ENCODE measurements at places on chromosomes 11 and 22.
A peak's percentile ranks its signal among the peaks of the same experiment; 100 is the strongest.

- no peak for DNase-seq
Measured at GRCh38 chr11:59336931-59337330, 21.8 kb upstream of the OR5AN1 start.

DNA sequence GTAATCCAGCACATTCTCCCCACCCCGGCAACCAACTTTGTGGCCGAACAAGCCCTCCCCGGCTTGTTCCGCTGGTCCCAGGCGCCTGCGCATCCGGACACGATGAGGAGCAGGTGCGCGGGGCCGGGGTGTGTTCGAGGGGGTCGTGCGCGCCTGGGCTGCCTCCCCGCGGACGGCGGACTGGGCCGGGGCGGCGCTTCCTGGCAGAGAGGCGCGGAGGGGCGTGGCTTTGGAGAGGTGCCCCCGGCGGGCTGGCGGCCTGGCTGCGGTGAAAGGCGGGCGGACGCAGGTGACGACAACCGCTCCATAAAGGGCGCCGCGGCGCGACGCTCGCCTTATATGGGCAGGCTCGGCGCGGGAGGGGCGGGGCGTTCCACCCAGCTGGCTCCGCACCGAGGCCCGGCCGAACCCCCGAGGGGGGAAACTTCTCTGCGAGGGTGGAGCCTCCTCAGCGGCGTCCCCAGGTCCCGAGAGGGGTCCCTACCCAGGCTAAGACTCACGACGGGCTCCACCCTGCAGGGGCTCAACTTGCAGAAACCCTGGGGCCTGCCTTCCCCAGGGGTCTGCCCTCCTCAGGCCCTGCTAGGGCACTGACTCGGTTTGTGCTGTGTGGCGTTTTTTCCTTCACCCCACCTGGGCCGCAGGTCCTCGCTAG is 26.4 kb downstream of the TXN2 start:
- peak; percentile 81 for DNase-seq

DNA sequence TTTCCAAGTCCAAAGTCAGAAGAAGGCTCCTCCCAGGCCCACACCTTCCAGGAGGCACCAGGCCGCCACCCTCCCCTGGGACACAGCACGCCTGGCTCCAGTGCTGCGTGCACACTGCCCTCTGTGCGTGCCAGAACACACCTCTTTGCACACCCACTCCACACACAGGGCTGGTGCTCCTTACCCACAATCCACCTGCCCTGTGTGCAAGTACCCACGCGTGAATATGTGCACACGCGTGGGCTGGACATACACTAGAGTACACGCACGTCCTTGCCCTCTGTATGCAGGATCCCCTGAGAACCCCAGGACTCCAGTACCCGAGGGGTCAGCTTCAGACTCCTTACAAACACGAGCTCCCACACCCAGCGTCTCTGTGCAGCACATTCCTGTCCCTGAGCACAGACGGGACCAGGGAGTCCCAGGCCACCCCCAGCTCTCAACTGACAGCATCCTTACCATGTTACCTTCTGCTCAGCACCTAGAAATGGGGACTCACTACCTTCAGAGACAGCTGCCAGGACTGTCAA is 2.8 kb downstream of the DUSP8 start:
- peak; percentile 8 for DNase-seq

GRCh38 chr11:64558869-64559268 is 32.2 kb upstream of the SLC22A12 start:
- DNase-seq = no peak

DNA sequence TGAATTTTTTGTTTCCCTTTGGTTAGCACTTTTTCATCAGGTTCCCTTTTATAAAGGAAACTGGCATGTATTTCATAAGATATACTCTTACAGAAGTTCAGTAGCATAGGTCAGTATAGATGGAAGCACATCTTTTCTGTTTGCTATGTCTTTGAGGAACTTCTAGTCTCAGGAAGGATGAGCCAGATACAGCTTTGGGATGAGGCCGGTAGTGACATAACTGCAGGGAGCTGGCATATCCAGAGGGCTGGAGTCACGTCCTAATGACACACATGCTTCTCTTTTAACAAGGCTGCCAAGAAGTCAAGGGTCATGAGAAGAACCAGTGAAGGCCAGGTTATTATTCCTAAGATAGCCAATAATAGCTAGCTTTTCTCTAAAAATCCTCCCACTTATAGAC is 33.3 kb upstream of the ADSL start:
- DNase-seq = no peak

DNA sequence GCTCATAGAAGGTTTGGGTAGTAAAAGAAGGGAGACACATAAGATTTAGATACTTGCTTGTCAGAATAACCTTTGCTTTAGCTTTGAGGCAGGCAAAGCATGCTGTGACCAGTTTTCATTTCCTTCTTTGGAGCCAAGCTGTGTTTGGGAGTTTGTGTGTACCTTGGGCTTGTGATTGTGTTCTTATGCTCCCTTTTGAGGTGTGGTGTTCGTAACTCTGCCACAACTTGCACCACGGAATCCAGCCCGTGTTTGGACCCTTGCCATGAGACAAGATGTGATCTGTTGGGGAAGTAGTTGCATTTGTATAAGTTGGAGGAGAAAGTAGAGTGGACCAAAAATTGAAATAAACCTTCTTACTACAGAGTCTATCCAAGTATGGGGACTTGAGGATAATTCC is 34.0 kb downstream of the BMAL1 start:
- no peak for DNase-seq

- no peak for DNase-seq
Measured at GRCh38 chr11:109208121-109208520, 213.9 kb upstream of the C11orf87 start.

DNA sequence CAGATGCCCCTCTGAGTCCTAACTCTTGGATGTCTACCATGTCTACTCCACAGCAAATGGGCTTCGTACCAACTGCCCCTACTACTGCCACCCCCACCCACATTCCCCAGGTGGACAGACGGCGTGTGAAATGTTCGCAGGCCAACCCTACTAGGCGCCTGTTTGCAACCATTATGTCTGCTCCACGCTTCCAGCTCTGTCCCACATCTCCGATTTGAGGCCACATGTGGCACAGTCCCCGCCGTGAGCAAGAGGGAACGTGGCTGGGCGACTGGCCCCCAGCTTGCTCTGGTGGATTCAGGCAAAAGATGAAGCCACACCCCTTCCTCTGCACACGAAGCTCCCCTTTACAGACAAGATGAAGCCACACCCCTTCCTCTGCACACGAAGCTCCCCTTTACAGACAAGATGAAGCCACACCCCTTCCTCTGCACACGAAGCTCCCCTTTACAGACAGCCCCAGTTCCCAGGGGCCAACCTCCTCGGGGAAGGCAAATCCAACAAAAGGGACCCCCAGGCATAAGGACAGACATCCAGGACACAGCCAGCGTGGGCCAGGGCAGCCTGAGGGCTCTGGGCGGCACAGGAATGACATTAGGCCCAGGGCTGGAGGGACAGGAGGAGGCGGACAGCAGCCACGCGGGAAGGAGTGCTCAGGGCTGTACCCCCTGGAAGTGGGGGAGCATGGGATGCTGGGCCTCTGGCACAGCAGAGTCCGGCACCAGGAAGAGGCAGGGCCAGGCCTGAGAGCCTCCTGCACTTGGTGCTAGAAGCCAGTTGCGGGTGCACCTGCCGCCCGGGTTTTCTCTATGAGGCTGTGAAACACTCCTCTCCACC is 106.2 kb downstream of the SHANK2 start:
- no peak for DNase-seq

DNA sequence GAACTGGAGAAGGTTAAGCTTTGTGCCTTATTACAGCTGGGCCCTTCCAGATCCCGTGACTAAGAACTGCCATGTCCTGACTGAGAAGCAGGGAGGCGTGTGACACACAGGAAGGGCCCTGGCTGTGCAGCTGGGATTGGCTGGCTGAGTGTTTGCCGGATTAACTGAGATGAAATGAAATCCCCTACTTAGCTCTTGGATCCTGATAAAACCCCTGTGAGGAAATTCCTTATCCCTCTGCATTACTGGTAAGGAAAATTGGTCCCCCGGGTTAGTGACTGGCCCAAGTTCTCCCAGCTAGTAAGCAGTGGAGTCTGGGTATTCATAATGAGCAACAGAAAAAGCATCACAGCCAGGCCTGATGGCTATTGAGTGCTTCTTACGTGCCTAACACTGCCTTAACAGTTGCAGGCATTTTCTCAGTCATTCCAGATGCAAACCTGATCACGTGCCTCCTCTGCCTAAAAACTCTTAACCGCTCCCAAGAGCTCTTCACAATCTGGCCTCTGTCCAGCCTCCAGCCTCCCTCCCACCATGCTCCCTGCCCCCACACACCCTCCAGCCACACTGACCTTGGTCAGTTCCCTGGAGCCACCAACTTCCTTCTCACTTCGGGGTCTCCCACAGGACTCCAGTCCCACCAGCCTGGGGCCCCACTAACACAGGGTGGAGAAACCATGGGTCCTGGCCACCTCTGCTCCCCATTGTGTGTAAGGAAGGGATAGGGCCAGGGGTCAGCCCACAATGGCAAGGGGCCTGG is 37.8 kb downstream of the ARRB1 start:
- DNase-seq = no peak
